Thoracic aorta (tissue), 2 donors: ENCODE measurements at places on chromosomes 6 and 20.

- no peak for DNase-seq
Observed at GRCh38 chr6:20433321-20433720, 31.6 kb downstream of the E2F3 start.

- no peak for DNase-seq
Observed at GRCh38 chr6:35569011-35569461, 56.3 kb upstream of the TULP1 start.

DNA sequence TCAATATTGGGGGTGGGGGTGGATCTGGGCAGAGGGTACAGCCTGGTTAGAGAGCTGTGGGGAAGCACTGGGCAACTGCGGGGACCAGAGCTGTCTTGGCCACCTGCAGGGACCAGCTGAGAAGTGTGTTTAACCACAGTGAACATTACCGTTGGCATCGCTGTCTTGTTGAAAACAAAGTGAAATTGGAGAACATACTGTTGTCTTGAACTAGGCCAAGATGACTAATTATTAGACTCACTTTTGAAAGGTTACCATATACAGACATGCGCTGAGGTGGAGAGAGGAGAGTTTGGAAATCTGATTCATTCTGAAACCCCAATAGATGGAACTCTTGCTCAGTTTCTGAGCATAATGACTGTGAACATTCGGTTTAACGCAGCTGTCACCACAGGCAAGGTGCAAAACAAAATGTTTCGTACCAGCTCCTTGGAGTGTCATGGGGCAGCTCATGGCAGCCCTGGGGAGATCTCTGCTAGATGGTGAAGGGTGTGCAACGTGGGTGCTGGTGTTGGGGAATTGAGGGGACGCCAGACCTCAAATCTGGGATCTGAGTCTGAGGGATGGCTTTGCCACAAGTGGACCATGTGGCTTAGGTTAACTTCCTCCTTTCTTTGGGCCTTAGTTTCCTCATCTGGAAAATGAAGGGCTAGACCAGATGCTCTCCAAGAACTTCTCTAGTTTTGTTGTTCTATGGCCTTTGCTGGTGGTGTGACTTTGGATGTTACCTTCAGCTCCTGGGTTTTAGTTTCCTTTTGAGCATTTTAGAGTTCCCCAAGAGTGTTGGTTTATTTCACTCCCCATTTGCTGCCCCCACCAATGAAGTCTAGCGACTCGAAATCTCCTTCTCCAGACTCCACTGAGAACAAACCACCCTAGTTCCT, 24.6 kb upstream of the GTSF1L start:
- no peak for DNase-seq

DNA sequence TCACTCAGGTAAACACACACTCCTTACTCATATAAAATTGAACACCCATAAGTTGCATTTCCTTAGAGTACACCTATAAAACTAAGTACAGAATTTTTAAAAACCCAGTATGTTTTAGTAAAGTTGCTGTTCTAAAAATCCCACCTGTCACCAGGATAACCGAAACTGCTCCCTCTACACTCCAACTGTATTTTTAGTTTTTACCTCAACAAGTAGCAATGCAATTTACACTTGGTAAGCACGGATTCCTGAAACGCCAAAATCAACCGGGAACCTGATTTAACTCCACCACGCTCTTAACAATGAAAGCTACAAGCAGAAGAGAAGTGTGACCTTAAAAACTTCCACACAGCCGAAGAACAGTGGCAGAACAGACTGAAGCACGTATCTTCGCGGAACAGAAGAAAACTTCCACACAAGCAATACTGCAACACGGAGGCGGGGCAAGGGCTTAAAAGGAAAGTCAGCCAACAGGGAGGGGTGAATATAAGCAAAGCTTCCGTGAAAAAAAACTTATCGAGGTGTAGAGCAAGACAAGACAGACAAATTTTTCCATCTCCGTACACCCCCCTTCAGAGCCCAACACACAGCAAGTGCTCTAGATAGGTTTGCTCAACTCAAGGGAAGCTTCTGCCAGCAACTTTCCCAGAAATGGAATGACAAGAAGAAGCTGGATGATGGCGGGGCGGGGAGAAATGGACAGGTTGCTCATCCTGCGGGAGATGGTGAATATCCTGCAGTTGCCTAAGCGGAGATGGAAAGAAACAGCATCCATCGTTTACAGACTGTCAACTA, 1.4 kb downstream of the STAU1 start:
- DNase-seq: peak; percentile 8
